ENCODE measurements at places on chromosomes 4 and X.

DNA sequence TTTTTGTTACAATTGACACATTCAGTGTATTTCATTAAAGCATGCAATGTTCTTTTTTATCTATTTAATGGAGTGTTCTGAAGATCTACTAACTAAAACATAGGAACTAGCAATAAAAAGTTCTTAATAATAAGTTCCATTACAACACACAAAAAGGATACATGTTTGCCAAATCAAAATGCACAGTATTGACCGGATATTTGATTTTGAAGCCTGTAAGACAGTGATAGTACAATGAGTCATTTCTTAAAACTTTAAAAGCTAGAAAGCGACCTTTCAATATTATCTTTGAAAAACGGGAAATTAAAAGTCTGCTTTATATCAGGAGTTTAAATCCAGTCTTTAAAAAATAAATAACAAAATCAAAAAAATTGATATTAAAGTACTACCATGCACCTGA, 2.4 kb upstream of the PRDM5 start:
- no peak for DNase-seq

DNA sequence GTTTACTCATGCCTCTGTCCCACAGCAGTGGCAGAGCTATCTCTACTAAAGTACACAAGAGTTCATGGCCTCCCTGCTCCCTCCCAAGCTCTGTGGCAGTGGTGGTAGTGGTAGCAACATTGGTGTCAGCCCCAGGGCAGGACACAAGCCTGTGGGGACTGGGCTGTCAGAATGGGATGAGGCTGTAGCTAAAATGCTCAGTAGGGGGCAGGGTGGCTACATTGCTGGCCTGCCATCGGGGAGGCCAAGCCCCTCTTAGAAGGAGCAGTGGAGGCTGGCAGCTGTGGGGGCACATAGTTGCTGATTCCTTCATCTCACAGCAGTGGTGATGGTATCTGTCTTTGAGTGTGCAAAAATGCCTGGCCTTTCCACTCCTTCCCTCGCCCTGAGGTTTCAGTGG, 461.7 kb downstream of the PCDH18 start:
- DNase-seq: no peak

GRCh38 chr4:66465111-66465510, 794.8 kb upstream of the EPHA5 start:
- no peak for DNase-seq

DNA sequence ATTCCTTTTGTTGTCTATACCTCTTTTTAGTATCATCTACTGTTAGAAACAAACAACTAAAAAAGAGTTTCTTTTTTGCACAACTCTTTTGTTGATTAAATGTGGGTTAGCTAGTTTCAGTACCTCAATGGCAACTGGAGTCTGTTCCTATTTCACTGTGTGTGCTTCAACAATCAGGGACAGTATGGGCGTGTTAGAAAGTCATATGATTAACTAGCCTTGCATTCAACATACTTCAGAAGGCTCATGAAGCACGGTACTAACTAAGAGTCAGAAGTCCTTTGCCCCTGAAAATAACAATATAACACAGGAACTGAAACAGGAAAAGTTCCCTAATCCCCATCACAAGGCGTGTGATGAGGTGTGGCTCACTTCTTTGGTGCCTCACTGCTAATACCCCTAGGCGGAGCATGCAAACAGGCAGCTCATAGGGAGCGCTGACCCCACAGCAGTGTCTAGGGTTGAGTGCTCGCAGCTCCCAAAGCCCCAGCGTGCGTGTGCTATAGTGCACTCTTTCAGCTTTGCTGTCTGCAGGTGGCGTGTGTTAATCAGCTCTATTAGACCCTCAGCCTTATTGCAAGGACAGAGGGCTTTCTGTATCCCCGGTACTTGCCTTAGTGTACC, 203.1 kb upstream of the NDST3 start:
- no peak for DNase-seq

GRCh38 chrX:68417651-68418050, 15.6 kb downstream of the OPHN1 start:
- no peak for DNase-seq

DNA sequence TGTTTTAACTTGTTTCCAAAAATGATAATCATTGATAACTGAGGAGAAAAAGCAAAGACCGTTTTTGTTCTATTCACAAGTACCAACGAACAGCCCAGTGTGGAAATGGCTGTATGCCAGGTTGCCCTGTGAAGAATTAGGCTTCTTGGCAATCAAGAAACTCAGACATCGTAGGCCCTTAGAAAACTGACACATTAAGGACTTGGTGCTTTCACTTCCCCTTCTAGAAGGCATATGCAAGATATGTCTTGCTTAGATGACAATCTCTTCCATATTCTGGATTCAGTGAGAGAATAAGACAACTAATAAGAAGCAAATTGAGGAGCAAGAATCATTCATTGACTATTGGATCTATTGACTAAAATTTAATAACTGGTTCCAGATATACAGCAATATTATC, 56.6 kb downstream of the ANAPC10 start:
- no peak for DNase-seq

DNA sequence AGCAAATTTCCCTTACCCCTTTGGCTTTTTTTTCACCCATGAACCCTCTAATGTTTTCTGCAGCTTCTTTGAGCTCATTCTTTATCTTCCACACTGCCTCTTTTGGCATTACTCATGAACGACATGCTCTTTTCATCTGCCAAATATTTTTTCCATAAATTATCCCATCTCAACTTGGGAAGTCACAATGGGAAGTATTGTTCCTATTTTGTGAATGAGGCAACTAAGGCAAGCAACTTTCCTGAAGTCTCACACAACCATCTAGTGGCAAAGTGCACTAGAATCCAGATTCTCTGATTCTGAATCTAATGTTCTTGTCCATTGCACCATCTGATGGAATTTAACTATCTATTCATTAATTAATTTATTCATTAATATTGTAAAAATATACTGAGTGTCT, 625 bp downstream of the RTL9 start:
- no peak for DNase-seq

GRCh38 chr4:157803845-157804521, 368.8 kb downstream of the GASK1B start:
- no peak for DNase-seq

- no peak for DNase-seq
These were observed 147.8 kb downstream of the GRIA3 start for GRCh38 chrX:123331859-123332258.

GRCh38 chr4:825063-825970, 612 bp downstream of the CPLX1 start:
- peak; percentile 21 for DNase-seq

GRCh38 chr4:147638942-147639341, 21.7 kb downstream of the TMEM184C start:
- DNase-seq: no peak

DNA sequence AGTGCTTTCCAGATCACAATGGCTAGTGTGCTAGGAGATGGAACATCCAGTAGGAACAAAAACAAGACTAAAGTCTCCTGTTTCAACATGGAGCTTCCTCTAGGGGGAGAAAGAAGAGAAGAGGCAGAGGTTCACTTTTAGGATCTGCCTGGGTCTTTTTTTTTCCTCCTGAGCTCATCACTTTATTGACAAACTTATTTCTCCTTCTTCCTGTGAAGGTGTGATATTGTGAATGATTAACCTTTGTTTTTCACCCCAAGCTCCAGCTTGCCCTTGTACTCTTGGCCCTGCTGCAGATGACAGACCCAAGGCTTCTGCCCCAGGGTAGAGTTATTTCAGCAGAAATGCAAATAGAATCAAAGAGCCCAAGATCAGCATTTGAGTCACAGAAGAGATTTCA, 13.5 kb downstream of the PAGE4 start:
- DNase-seq: no peak

DNA sequence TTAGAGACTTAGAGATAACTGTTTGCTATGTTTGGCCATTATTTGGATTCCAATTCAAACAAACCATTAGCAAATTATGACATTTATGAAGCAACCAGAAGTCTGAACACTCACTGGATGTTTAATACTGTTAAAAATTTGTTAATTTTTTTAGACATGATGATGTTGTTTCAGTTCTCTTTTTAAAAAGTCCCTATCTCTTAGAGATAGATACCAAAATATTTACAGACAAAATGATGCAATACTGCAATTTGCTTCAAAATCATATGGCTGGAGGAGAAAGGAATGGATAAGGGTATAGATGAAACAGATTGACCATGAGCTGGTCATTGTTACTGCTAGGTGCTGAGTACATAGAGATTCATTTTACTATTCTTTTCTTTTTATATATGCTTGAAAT, 534.6 kb downstream of the BCOR start:
- no peak for DNase-seq

- no peak for DNase-seq
These were observed 89.4 kb upstream of the MYOZ2 start for GRCh38 chr4:119046263-119046662.

DNA sequence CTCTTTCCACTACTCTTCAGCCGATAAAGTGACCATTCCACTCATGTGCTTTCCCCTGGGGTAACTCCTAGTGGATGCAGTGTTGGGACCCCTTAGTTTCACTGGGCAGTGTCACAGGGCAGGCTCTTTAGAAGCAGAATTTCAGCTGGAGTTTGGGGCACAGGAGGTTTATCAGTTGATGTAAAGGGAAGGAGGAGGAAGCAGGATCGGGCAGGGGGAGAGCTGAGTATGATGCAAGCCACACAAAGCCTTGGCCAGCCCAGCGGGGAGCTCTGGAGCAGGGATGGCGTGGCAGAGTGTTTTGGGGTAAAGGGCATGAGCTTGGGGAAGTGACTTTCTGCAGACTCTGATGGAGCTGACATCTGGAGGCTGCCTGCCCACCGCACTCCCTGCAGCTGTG, 19.3 kb downstream of the WDR13 start:
- no peak for DNase-seq

DNA sequence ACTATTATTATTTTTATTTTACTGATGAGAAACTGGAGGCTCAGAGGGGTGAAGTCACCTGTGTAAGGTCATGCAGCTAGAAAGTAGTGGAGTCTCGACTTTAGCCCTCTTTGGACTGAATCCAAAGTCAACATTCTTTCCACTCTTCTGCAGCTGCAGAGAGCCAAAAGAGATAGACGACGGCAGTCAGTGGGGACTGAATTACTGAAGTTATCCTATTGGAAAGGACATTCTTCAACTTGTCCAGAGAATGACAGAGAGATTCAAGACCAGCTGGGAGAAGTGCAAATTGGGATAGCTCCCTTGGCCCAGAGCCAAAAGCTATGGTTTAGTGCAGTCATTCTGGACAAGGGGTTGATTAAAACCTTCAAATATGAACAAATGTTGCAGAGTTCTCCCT, 42.5 kb downstream of the VGLL1 start:
- no peak for DNase-seq

- DNase-seq: peak; percentile 7
These were observed at the start of gene MAGEE2 for GRCh38 chrX:75784680-75785491. TSS of gene MAGEE2 (minus strand) at chrX:75785254. CDS start at chrX:75785051, 203 bp downstream.

DNA sequence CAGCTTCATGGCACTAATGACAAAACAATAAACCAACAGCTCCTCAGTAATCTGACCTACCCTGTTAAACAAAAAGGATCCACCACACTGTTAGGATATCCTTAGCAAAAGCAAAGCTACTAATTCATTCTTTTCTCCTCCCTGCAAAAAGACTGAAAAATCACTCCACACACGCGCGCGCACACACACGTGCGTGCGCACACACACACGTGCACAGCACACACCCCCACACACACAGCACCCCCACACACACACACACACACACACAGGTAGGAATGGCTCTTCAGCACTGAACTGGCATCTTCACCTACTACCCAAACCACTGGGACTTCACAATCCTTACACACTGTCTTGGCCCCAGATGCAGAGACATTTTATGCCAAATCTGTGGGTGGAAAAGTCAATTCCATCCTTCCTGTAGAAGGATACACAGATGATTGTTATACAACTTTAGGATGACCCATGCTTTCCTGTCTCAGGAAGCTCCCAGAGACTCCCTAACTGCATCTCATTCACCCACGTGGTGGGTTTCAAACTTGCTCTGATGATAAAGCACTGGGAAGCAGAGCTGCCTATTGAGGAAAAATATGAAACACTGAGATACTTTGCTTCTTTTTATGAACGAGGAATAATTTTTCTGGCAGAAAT, 102.5 kb downstream of the TSPAN5 start:
- DNase-seq: no peak

GRCh38 chr4:67603310-67604028, 44.9 kb downstream of the STAP1 start:
- DNase-seq: no peak

GRCh38 chr4:75708218-75708691, 16.1 kb upstream of the USO1 start:
- no peak for DNase-seq

DNA sequence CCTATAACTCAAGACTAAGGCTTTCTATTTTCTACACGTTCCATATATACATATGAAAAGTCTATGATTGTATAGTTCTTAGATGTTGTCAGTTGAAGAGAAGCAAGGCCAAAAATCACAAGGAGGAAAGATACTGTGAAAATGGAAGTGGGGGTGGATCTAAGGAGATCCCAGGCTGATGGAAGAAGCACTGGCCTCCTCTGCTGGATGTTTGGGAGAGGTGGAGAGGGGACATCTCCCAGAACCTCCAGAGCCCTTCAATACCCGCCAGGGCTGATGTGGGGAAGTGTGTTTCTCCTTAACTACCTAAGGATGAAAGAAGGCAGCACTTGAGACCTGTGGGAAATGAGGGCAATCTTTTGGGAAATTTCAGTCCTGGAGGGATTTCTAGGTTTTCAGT, 67.4 kb downstream of the RASGEF1B start:
- DNase-seq: no peak

- DNase-seq: no peak
These were observed 63.5 kb downstream of the NELFA start for GRCh38 chr4:1945124-1945895.

DNA sequence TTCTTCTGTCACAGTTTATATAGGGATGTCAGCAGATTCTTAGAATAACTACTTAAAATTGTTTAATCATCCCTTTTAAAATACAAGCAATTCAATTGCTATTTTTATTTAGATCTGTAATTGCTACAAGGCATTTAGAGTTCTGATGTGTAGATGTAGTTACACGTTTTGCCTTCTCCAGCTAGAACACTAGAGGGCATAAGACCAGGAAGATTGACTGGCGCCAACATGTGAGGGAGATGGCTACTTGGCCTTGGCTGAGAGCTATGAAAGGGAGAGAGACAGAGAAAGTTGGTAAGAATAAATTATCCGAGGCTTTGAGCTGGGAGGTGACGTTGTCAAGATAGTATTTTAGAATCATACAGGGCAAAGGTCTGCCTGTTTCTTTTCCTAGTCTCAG, 563.7 kb upstream of the PRKX start:
- DNase-seq: no peak

- DNase-seq: no peak
These were observed 3.2 kb upstream of the TLR10 start for GRCh38 chr4:38785901-38786402.

GRCh38 chr4:2142630-2143427, 83.7 kb downstream of the NAT8L start:
- no peak for DNase-seq

GRCh38 chr4:79257953-79258613, 67.8 kb downstream of the NAA11 start:
- DNase-seq: no peak

DNA sequence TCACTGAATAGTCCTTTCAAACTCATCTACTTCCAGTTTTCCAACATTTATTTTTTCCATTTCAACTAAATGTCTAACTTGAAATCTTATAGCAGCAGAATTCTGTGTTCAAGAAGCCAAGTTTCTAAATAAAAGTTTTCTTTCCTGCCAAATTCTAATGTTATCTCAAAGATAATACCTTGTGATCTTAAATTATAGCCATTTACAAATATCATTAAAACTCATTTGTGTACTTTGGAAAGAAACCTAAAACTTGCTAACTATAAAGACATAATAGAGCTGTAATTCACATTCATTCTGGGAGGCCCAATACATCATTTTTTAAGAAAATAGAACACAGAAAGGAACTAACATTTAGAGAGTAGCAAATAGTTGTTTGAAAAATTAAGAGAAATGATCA, 83.9 kb downstream of the MAD2L1 start:
- no peak for DNase-seq

All from renal cortex interstitium (tissue), 15 donors.